A549 treated with CORT108297 at 1 μM for 4 hours (cell line): ENCODE measurements at places on chromosomes 4 and X. TPM values are rescaled to one million over a fixed set of nuclear protein-coding genes. Genes with fewer than 3 reads are reported as not detected.

Gene NR3C2
- 0.01 TPM in 1 of 5 replicates, not detected in the others for total RNA-seq

Gene PPEF1
- total RNA-seq = 0.78 to 1.7 TPM (median 1.1 TPM) in 5 replicates

Gene TLR3
- total RNA-seq = 0.29 to 0.52 TPM (median 0.41 TPM) in 5 replicates

Gene KCTD8
- total RNA-seq = not detected in 5 replicates

Gene GYPE
- total RNA-seq = not detected in 5 replicates

Gene GABRG1
- not detected in 5 replicates for total RNA-seq
